Renal cortical epithelial cell (primary cell): ENCODE measurements at places on chromosomes 7 and 10. TPM values are rescaled to one million over a fixed set of nuclear protein-coding genes. Genes with fewer than 3 reads are reported as not detected.

The PRRT4 gene
- 0.17 TPM in 1 of 2 replicates, not detected in the other for total RNA-seq

The OR2A14 gene
- total RNA-seq: not detected in 2 replicates

The NUTM2E gene
- total RNA-seq: not detected in 2 replicates

- peak; percentile 79 for DNase-seq
Observed at GRCh38 chr7:110442381-110442837, 648.5 kb upstream of the LRRN3 start.

- no peak for DNase-seq
Observed at GRCh38 chr10:59350558-59350957, 11.8 kb downstream of the FAM13C start.

GRCh38 chr10:74384615-74385183 is 233.7 kb downstream of the ADK start:
- peak; percentile 35 for DNase-seq

DNA sequence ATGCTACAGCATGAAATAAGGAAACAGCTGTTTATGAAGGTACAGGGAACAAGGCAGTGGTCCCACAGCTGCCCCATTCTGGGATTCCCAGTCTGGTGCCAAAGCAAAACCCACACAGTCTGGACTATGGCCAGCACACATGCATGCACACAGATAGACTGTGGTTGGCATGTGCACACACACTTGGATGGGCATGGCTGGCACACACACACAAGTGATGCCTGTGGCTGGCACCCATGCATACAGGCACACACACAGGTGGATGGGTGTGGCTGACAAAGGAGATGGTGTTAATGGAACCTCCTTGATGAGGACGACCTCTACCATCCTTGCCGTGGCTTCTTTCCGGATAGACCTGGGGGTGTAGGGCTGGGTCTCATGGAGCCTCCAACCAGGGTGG is 114.0 kb upstream of the LYZL2 start:
- no peak for DNase-seq

DNA sequence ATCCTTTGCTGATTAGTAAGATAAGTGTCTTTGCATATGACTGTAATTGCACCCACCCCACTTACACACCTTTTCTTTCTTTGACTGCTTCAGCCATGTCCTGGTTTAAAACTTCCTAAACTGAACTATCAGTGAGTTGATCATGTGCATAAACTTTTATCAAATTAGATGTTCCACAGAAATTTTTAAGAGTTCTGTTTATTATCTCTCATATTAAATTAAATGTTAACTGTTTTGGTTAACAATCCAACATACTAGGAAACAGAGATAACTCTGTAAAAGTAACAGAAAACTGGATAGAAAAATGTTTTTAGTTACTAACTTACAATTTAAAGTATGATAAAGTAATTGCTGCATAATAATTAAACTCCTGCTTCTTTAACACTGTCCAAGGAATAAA is 959.6 kb upstream of the LRRN3 start:
- no peak for DNase-seq

DNA sequence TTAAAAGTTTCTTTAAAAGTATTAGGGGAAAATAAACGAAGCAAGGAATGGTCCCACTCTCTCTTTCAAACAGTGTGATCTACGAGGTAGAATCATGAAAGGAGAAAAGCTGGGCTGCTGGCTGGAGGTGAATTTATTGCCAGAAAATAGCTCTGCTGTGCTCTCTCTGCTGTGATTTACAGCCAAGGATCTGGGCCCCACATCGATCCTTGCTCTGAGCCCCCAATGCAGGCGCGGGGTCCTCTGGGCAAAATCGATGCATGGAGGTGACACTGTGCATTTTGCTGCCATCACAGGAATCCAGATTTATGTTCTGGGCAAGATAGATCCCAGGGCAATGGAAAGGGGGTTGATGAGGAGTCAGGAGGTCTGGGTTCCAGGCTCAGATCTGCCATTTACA is 91.0 kb upstream of the GPR26 start:
- DNase-seq: no peak

DNA sequence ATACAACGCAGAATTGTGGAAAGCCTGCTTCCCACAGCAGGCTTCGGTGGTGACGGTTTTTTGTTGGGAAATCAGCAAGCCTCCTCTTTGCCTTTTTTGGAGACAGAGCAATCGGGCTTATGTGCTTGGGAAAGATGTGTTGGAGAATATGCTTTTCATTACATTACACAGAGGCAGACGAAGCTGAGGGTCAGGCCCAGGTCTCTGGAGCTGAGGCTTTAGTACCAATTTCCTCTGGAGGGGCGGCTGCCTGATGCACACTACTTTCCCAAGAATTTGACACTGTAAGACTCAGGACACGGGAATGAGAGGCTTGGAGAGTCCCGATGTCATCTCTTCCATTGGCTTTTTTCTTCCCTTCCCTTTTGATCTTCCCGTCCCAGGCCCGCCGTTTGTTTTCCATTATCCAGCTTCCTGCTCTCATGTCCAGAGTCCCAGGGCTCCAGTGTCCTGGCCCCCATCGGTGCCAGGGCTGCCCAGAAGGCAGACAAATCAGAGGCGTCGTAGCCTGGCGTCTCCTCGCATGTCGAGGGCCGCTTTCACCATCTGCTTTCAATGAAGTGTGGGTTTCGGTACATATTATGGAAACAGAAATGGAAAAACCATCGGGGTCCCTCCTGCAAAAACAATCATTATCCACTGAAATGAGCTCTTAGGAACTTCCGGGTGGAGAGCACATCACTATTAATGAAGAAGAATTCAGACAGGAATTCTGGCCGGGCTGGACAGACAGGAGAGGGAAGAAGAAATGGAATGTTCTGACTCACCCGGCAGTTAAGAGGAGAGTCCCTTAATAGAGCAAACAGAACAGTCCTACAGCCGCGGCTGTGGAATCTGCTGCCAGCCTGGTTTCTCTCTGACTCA is 123.0 kb upstream of the JCAD start:
- DNase-seq: peak; percentile 85

- DNase-seq: peak; percentile 96
Observed at GRCh38 chr10:105148921-105149320, 507.8 kb downstream of the SORCS3 start.

DNA sequence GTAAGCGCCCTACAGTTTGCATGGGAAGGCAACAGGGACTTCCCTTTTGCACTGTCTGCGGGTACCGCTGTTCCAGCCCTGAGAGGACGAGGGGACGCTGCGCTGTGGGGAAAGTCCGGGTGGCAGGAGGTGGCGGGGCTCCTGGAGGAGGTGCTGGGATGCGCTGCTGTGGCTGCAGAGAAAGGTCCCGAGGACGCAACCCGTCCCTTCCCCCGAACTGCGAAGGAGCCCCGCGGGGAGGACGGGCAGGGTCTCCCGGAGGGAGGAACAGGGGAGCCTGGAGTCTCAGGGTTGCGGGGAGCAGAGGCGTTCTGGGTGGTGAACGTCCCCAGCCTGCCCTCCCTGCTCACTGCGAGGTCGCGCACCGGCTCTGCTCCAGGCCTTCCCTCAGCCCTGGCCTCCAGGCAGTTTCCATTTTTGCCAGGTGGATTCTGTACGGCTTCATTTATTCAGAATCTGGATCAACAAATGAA is 91.6 kb downstream of the CXCL12 start:
- no peak for DNase-seq
